Activated CD4-positive, alpha-beta T cell treated with anti-CD3 and anti-CD28 coated beads, Interleukin-2, amount 10 ng/mL, durations not matched to agents 24 days and 14 days (primary cell): ENCODE measurements at places on chromosomes 5 and 9. TPM values are rescaled to one million over a fixed set of nuclear protein-coding genes. Genes with fewer than 3 reads are reported as not detected.
A peak's percentile ranks its signal among the peaks of the same experiment; 100 is the strongest.

Gene CDC20B
- not detected in 2 replicates for total RNA-seq

Gene LCN9
- total RNA-seq = not detected in 2 replicates

Gene HACD4
- 2.8 and 3.0 TPM in 2 replicates for total RNA-seq

Gene CSNK1A1
- 175 TPM in 2 replicates for total RNA-seq

Gene AMACR
- 6.4 and 7.7 TPM in 2 replicates for total RNA-seq

DNA sequence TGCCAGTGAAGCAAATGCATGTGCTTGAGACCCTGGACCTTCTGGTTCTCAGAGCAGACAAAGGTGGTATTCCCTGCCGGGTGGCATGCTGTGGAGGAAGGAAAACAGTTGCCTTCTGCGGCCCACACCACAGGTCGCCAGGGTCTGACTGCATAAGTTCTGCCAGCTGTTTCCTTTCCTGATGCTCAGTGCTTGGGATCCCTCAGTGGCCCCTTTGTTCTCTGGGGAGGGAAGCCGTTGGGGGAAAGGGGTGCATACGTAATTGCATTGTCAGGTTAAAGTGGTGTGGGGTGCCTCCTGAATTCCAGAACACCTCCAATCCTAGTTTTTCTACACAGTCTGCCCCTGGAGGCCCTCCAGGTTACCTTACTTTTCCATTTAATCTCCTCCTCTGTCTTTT is 43.1 kb upstream of the SLC2A8 start:
- no peaks in the 10 kb centered on the region for H3K4me1 ChIP-seq
- no peak for DNase-seq
- H3K27ac ChIP-seq = no peak overlapping the region
- peaks cover 51% of the 10 kb centered on the region for H3K27me3 ChIP-seq

GRCh38 chr9:130834371-130835336 is at the start of gene ABL1:
Gene ABL1 (plus strand): TSS chr9:130835254. CDS start chr9:130835447, 193 bp downstream.
- H3K27me3 ChIP-seq = peaks cover 13% of the 10 kb centered on the region
- peak within 1 kb of the TSS; percentile 96 for H3K27ac ChIP-seq
- peaks cover 15% of the 10 kb centered on the region for H3K4me1 ChIP-seq
- H3K4me3 ChIP-seq = peak within 1 kb of the TSS; percentile 96
- peak; percentile 82 for DNase-seq
- no peaks in the 10 kb centered on the region for H3K36me3 ChIP-seq

DNA sequence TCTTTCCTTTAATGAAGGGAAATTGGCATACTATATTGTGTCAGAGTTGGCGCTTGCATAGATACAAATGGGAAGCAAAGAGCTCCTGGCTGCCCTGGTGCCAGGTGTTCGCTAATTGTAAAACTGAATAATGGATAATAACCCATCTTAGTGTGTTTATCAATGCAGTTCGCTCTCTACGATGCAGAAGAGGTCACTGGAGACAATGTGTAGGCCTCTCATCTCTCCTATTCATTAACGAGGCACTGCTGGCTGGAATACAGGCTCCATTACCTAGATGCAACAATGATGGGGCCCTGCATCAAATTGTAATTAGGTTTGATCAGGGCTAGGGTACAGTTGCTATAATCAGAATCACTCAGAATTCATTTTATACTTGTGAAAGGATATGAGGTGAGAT is 171.0 kb downstream of the RMI1 start:
- H3K4me1 ChIP-seq = peaks cover 2% of the 10 kb centered on the region
- no peak overlapping the region for H3K27ac ChIP-seq
- no peak overlapping the region for H3K4me3 ChIP-seq
- H3K27me3 ChIP-seq = peaks cover 15% of the 10 kb centered on the region
- no peaks in the 10 kb centered on the region for H3K36me3 ChIP-seq

GRCh38 chr9:967436-967835 is 9.0 kb upstream of the DMRT3 start:
- H3K4me1 ChIP-seq = peaks cover 5% of the 10 kb centered on the region
- no peak for DNase-seq
- H3K27me3 ChIP-seq = peaks cover 74% of the 10 kb centered on the region
- no peak overlapping the region for H3K27ac ChIP-seq
- no peak overlapping the region for H3K4me3 ChIP-seq

- peaks cover 30% of the 10 kb centered on the region for H3K4me1 ChIP-seq
- H3K36me3 ChIP-seq = peaks cover 4% of the 10 kb centered on the region
- H3K4me3 ChIP-seq = peak overlapping the region; percentile 85
These were observed 1.0 kb upstream of the MXD3 start for GRCh38 chr5:177312649-177313181.

DNA sequence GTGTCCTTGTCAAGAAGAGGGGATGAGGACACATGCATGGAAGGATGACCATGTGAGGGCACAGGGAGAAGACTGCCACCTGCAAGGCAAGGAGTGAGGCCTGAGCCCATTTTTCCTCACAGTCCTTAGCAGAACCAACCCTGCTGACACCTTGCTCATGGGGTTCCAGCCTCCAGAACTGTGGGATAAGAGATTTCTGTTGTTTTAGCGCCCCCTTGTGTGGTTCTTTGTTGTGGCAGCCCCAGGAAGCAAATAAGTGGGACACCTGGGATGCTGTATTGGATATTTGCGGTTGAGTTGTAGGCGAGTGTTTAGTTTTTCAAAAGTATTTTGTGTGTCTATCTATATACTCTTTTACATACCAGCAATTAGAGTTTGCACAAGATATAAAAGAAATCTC is 206.4 kb downstream of the NXNL2 start:
- H3K4me1 ChIP-seq = no peaks in the 10 kb centered on the region
- H3K27me3 ChIP-seq = peaks cover 12% of the 10 kb centered on the region
- no peak overlapping the region for H3K27ac ChIP-seq
- DNase-seq = peak; percentile 68

DNA sequence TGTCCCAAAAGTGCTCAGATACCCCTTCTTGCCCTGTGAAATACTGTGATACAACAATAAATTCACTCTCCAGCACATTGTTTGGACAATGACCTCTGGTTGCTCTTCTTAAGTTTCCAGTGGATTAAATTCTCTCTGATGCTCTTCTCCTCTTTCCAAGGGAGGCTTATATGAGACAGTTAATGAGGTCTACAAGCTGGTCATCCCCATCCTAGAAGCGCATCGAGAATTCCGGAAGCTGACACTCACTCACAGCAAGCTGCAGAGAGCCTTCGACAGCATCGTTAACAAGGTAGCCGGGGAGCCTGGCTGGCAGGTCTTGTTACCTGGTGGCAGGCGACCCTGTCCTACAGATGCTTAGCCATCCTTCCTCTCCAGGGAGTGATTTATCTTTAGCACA is 226.5 kb downstream of the DOCK8 start:
- H3K4me1 ChIP-seq = peaks cover 10% of the 10 kb centered on the region
- DNase-seq = no peak
- H3K36me3 ChIP-seq = peaks cover 75% of the 10 kb centered on the region

DNA sequence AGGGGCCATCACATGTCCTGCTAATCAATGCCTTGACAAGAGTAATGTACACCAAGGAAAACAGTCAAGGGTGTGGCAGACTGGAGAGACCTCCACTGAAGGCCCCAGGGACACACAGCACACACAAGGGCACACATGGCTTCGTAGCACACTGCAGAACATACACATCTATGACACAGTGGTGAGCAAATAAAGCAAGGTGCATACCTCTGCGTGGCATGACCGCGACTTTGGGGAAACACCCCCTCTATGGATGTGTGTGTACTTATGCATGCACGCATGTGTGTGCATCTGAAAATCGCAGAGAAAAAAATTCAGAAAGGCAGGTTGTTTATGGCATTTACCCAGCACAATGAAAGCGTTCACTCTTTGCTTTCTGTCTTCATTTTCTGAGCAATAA is 20.5 kb downstream of the SEMA4D start:
- H3K27ac ChIP-seq = peak overlapping the region; percentile 97
- peak; percentile 80 for DNase-seq
- peaks cover 82% of the 10 kb centered on the region for H3K36me3 ChIP-seq
- H3K4me1 ChIP-seq = peaks cover 82% of the 10 kb centered on the region

- H3K4me1 ChIP-seq = no peaks in the 10 kb centered on the region
- H3K36me3 ChIP-seq = no peaks in the 10 kb centered on the region
- no peak overlapping the region for H3K27ac ChIP-seq
- H3K27me3 ChIP-seq = no peaks in the 10 kb centered on the region
- H3K4me3 ChIP-seq = no peak overlapping the region
- DNase-seq = no peak
These were observed 40.1 kb downstream of the GRIA1 start for GRCh38 chr5:153530357-153531143.

DNA sequence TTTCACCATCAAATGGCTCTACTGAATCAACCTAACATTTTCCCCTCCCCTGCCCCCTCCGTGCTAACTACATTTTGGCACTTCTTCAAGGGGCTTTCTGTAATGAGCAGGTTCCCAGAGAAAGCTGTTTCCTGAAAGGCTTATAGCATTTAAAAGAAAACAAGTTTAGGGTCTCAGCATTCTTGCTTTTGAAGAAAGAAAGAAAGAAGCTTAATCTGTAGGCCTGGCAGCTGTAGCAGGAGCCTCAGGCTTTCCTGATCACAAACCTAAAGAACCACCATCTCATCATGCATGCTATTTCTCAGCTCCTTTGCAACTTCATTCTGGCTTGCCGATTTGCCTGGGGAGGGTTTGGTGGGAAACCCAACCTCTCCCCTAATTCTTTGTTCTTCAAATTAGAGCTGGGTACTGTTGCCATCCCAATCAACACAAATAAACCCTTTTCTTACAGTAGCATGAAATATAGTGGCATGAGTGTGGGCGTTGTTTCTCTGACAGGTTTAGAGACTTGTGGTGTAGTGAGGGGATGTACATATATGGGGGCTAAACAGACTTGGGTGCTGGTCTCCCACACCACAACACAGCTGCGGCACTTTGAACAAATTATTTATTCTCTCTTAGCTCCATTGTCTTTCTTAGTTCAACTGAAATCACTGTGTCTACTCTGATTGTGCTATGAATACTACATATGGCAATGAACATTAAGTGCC is 160.5 kb upstream of the TNC start:
- no peaks in the 10 kb centered on the region for H3K4me1 ChIP-seq
- H3K27ac ChIP-seq = no peak overlapping the region
- no peak overlapping the region for H3K4me3 ChIP-seq
